Cardiac septum (tissue), 1 donor: ENCODE measurements at places on chromosomes 3 and 15. TPM values are rescaled to one million over a fixed set of nuclear protein-coding genes. Genes with fewer than 3 reads are reported as not detected.

DNA sequence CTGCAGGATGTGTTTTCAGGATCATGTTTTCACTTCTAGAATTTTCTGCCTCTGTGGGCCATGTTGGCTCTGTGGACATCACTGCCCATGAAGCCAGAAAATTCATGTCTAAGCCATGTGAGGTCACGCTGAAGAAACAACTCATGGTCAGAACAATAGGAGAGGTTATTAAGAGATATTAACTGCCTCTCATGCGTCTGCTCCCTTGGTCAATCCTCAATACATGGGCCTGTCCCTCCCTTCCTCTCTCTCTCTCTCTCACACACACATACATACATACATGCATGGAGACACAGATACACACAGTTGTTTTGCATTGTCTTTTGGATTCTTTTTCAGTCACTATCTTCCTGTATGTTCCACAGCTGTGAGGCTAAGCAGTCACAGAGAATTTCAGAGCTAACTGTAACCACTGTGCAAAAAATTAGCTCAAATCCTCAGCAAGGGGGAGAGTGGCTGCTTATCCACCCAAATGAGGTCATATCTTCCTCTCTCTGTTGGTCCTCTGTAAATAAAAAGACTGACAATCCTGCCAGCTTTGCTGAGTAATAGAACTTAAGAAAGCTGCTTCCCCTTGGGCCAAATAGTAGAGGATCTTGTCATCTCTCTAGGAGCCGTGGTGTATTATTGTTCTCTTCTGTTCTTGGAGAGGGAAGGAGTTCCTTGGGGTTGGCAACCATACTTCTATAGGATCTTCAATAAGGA, 45.6 kb downstream of the LRTM1 start:
- DNase-seq: no peak

DNA sequence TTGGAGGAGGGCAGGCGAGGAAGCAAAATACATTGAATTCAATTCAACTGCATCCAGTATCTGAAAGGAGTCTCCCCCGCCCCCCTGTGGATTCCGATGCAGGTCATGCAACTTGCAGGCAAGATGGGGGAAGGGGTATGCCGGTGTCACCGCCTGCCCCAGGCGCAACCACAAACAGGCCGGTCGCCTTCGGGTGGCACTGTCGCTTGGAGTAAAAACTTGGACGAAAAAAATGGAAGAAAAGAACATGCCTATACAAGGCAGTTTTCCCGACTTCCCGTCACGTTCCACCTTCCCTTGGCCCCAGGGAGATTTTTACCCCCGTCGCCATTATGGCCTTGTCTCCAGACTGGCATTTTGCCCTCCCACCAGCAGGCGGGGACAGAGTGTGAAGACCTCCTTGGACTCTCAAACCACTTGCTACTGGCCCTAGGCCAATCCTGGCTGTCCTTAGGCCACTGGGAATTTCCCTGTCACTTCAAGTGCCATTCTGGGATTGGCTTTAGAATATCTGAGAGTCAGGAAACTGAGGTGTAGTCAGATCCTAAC, 1.6 kb upstream of the NTRK3 start:
- DNase-seq: no peak

ESYT3 gene
- total RNA-seq: 2.4 TPM

- DNase-seq: peak; percentile 96
These were observed 4.2 kb downstream of the SEMA3B start for GRCh38 chr3:50272911-50273688.

IL17RE gene
- total RNA-seq: 1.1 TPM

TMEM43 gene
- total RNA-seq: 62.0 TPM

DNA sequence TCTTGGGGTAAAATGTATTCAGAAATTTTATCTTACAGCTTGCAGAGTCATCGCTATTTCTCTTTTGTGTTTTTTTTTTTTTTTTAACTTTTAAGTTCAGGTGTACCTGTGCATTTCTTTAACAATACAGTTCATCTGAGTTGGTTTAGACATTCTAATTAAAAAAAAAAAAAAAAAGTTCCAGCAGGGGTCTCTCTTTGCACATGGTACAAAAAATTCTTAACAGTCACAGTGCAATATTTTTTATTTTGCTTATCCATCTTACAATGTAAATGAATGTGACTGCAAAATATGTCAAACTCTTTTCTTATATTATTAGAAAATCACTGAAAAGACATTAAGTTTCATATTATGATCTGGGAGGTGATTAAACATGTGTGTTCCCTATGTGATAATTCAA, 47.5 kb upstream of the SLC9A9 start:
- DNase-seq: no peak

GRCh38 chr3:191499307-191500080, 38.5 kb downstream of the PYDC2 start:
- no peak for DNase-seq

DNA sequence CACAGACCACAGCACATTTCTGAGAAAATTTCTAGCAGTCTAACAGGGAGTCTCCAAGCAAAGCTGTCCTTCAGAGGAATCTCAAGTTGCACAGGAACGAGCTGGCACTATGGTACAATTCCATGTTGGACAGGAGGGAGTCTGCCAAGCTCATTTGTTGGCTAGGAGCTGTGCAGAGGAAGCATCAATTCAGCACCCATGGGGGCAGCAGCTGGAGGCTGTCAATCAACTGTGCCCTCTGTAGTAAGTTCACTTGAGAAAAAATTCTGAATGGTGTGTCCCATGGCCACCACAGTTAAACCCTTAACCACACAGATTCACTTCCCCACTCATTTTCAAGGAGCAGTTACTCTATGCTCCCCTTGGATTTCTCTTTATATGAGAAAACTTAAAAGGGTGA, 298.5 kb upstream of the PPP2R3A start:
- no peak for DNase-seq

DNA sequence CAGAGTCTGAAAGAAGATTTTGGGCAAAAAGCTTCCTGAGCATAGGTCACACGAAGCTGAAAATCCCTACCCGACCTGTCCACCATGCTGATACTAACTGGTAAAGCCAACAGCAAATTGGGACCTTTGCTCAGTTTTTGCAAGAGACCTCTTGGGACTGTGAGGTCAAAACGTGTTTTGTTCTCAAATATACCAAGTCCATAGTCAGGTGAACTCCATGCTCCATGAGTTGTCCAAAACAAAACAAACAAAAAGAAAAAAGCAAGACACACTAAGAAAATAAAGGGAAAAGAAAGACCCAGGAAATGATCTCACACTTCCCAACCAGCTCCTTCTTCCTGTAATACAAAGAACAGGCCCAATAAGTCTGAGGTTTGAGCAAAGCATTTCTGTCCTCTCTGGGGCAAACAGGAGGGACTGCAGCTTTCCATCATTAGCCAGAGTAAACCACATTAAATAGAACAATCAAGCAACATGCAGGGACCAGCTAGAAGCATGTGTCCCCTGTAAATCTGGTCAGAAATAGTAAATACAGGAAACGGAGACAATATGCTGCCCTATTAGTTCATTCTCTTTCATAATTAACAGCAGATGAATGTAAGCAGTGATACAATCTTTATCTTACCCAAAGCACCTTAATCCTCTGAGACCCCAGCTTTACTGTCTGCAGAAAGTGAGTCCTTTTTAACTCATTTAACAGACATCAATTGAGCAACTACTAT, 125.0 kb upstream of the LIPC start:
- no peak for DNase-seq

DNA sequence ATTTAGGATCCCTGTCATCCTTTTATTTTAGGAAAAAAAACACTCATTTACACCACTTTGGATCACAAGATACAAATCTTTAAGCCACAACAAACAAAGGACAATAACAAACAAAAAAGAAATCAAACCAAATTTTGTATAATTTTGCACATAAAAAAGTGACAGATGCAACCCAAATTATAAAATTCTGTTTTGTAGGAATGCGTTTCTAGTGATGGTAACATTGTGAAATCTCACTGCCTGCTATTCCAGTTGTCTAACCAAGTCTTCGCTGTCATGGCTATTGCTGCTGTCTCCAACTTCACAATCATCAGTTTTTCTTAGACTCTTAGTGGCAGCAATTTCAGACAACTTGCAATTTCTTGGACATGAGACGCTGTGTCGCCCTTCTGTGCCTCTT, 58.3 kb upstream of the ARL6 start:
- DNase-seq: no peak

GRCh38 chr3:64900156-64900555, 212.4 kb upstream of the ADAMTS9 start:
- DNase-seq: no peak

TICRR gene
- total RNA-seq: 0.03 TPM

DNA sequence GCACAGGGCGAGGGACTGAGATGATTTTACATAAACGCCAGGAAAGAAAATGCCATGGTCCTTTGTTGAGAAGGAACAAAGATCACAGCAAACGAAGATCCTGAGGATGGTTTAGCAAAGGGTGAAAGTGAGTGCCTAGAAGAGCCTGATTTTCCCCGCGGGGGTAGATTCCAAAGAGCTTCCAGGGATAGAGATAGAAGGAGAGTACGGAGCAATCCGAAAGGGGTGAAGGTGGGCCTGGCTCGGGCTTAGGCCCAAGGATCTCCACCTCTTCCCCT, 977 bp downstream of the CDC25A start:
- no peak for DNase-seq

GRCh38 chr3:5036858-5037257, 57.6 kb downstream of the BHLHE40 start:
- DNase-seq: no peak

DNA sequence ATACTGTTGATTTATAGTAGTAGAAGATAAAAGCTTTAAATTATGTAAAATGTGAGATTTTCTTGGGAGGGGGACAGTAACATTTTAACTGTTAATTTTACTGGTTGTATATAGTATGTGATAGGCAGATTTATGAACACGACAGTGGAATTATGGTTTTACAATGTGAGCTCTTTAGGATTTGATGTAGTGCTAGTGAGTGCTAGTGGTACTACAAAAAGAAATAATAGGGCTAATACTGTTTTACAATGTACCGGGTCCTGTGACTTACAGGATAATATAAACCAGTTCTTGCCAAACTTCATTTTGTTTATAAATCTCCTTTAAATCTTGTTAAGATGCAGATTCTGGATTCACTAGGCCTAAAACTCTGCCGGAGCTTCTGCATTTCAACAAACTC, 165.7 kb downstream of the TCF12 start:
- no peak for DNase-seq

- no peak for DNase-seq
These were observed 30.7 kb upstream of the MYLK start for GRCh38 chr3:123914829-123915228.

GRCh38 chr3:156668073-156668763, 6.2 kb upstream of the TIPARP start:
- no peak for DNase-seq

IGSF10 gene
- 0.83 TPM for total RNA-seq

DNA sequence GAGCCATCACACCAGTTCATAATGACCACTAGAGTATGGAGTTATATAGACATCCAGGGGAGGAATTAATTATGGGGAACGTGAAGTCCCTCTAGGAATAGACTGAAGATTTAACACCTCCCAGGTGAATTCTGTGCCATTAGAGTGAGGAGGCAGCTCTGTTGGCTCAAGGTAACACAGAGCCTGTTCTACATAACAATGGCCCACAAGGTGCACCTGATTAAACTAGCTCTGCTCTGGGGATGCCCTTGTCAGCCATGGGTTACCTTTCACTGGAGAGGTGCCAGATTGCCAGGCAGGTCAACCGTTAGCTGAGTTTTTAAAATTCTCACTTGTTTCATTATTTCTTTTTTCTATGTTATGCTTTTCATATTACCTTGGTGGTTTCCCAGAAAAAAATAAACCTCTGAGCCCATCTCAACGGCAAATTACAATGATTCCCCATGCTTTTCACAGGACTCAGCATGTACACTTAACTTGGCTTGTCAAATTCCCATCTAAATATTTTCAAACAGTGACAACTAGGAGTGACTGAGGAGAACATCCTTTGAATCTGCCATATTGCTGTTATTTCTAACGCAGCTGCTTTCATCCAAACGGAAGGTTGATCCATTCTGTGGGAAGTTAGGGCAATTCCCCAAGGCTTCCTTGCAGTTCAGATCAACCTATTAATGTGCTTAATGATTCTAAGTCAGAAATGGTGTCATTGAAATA, 512.9 kb downstream of the MCTP2 start:
- no peak for DNase-seq

LRRC2 gene
- total RNA-seq: 70.6 TPM

GNAI2 gene
- 153 TPM for total RNA-seq

DNA sequence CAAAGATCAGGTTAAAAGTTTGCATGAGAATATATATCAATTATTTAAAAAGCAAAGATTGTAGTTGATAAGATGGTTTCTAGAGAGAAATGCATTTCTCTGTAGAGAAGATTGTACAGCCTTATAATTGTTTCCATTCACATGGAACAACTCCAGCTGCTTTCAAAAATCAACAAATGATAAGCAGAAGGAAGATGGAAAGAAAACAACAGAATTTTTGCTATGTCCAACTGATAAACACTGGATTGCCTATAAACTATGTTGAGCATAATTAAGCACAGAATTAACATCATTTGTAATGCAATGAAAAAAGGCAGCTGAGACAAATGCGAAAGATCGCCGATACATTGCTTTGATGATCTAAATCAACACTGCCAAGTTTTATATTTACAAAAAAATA, 89.0 kb downstream of the C3orf85 start:
- DNase-seq: no peak

DNA sequence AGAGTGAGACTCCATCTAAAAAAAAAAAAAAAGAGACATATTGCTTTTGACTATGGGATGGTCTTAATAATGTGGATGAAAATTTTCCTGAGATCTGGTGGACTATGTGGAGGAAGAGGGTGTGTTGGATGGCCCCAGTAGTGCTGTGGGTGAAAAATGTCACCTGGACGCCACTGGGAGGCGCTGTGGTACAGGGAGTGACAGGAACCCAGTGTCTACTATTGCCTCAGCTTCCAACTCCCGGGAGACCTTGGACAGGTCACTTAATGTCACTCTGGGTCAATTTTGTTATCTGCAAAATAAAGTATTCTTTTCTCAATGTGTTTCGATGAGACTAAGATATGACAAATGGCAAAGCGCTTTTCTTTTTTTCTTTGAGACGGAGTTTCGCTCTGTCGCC, 27.7 kb upstream of the DCP1A start:
- no peak for DNase-seq

MUSTN1 gene
- 15.9 TPM for total RNA-seq

DNA sequence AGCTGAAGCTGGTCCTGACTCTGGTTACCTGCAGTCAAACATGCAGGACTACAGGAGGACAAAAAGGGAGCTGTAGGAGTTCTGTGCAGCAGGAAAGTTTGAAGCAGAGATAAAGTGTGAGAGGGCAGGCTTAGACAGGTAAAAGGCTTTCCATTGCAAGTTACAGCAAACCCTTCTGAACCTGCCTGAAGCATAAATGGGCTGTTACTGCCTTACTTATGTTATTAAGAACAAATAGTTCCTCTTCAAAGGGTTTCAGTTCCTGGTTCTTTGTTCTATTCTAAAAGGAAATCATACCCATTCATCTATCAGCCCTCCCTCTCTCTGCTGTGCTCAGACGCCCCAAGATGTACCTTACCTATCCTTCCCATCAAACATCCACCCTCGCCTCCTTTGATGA, 52.4 kb upstream of the CACNA2D3 start:
- DNase-seq: no peak

PRR23E gene
- total RNA-seq: not detected

CSPG5 gene
- 0.32 TPM for total RNA-seq
